HCT116 (cell line): ENCODE measurements at places on chromosomes 5 and 9.

GRCh38 chr5:135112008-135112725, 78.1 kb upstream of the PITX1 start:
- no peak for DNase-seq

DNA sequence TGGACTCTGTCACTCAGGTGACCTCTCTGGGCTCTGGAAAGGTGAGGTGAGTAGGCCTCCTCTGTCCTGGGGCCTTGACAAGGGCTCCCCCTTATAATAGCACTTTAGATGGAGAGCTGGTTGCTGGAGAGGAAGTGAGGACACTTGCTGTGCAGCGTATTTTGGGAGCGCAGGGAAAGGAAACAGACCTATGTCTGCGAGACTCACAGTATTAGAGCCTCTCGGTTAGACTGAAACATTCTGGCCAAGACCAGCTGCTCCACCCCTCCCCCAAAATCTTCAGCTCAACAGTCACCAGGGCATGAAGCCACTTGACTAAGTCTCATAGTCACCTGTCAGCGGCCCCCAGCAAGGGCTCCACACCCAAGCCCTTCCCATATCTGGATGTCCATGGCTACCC, 213.6 kb downstream of the AGTPBP1 start:
- DNase-seq = no peak

DNA sequence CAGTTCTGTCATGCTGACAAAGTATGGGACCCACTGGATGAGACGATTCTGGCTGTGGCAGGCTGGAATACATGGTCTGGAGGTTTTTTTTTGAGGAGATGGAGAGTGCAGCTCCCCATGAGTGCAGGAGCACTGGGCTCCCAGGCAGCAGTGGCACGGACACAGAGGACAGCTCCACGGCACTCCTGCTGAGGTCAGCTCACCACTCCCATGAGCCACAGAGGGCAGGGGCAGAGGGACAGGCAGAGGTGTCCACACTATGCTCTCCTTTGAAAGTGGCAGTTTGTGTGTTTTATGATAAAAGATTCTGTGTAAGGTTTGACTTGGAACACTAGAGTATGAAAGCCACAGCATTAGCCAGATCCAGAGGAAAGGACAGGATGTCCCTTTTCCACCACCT, 114.4 kb downstream of the UBE2R2 start:
- no peak for DNase-seq

GRCh38 chr9:25700430-25700829, 22.2 kb upstream of the TUSC1 start:
- DNase-seq = no peak

DNA sequence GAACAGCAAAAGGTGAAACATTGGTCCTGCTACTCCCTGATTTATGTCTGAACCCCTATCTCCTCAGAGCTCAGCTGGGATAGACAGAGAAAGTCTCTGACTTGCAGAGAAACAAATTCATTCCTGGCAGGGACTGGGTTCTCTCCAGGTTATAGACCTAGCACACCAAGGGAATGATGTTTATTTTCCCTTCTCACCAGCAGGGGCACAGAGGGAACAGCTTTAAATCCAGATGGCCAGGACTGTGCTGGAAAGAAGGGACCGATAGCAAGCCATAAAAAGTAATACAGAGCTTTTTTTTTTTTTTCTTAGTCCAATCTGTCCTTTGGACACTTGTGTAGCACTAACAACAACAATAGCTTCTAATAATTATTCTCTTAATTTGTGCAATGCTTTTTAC, 141.1 kb upstream of the C9orf72 start:
- DNase-seq = no peak

DNA sequence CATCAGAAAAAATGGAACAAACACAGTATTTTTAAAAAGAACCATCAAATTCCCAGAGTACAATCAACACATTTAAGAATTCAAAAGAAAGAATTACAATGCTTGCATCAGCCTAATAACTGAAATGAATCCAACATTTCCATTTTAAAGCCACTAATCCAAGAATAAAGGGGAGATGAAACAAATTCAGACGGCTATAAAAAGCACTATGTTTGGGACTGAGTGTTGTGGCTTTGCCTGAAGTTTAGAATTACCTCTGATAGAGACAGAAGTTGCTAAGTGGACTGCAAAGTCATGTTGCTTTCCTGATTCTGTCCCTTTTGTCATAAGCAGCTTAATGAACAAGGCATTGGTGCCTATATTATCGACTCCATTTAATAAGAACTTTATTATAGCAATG, 135.4 kb upstream of the RGMB start:
- no peak for DNase-seq

GRCh38 chr9:128033609-128034008, 33.5 kb downstream of the NAIF1 start:
- no peak for DNase-seq

- DNase-seq = no peak
Measured at GRCh38 chr5:139717221-139717620, 69.1 kb downstream of the CXXC5 start.

DNA sequence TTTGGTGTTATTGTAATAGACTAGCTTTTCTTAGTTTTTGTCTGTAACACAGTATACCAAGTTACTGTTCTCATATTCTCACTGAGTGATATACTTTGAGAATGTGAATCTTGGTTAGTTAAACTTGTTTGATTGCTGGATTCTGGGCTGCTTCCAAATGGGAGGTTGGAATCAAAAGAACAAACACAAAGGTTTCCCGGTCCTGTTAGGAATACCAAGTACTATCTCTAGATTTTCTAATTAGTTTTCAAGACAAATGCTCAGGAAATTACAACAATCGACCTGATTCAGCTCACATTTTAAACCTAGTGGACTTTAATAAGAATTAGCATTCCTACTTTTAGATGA, 244.3 kb downstream of the CSNK1G3 start:
- no peak for DNase-seq
